Right renal pelvis (tissue), 4 donors: ENCODE measurements at places on chromosomes 16 and 17. TPM values are rescaled to one million over a fixed set of nuclear protein-coding genes. Genes with fewer than 3 reads are reported as not detected.

Gene CACNG1
- not detected for polyA plus RNA-seq

- DNase-seq = no peak
Measured at GRCh38 chr16:4381072-4381934, 9.7 kb downstream of the VASN start.

Gene TAC4
- polyA plus RNA-seq = not detected

Gene CCDC47
- polyA plus RNA-seq = 118 TPM

DNA sequence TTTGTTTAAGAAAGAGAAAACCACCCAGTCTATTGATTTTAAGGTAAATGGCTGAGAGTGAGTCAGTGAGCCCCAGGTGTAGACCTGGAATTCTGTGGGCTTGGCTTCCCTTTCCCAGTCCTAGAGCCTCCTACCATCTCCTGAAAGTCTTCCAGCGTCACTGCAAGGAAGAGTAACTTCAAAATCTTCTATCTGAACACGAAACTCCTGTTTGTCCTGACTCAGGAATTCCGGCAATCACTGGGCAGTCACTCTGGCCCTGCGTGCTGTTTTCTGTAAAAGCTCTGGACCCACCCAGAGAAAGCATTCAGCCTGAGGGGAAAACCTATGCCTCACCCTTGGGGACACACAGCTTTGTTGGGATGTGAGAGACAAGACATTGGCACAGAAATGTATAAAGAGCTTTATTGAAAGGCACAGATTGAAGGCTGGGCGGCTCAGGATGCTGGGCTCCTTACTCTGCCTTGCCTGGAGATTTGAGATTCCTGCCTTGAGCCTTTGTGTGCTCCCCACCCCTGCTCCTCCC, 15.9 kb downstream of the MINK1 start:
- DNase-seq = no peak

- no peak for DNase-seq
Measured at GRCh38 chr17:83194186-83194561, 114.8 kb downstream of the METRNL start.

GRCh38 chr16:27421961-27422740, 20.2 kb downstream of the IL21R start:
- DNase-seq = no peak

Gene TACO1
- 25.1 TPM for polyA plus RNA-seq

GRCh38 chr16:6483469-6484033, 849.1 kb upstream of the RBFOX1 start:
- DNase-seq = no peak

- no peak for DNase-seq
Measured at GRCh38 chr17:32912218-32912897, 15.6 kb upstream of the TMEM98 start.

DNA sequence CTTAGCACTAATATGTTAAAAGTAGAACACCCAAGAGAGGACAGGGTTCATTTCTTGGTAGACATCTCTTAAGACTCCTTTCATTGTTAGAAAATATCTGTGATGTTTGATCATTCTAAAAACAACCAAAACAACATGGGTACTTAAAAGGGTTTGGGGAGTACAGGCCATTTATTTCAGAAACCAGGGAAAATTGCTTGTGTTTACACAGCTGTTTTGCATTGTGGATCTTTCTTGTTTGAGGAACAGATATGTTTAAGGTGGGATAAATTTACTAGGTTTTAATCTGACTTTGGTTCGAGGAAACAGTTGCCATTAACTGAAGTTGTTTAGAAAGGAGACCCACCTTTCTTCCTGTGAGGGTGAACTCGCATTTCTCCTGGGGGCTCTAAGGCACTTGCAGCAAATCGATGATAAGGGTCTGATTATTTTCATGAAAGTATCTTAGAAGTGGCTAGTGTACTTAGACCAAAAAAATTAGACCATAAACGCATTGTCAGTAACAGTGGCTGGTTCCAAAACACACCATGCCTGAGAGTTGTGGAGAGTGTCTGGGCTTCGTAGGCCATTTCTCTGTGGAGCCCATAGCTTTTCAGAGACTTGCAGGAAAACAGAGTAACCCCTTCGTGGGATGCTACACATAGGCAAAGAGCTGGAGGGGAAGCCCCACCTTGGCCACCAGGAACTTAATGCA, 17.6 kb downstream of the CLUAP1 start:
- no peak for DNase-seq

Gene NPEPPS
- 137 TPM for polyA plus RNA-seq

DNA sequence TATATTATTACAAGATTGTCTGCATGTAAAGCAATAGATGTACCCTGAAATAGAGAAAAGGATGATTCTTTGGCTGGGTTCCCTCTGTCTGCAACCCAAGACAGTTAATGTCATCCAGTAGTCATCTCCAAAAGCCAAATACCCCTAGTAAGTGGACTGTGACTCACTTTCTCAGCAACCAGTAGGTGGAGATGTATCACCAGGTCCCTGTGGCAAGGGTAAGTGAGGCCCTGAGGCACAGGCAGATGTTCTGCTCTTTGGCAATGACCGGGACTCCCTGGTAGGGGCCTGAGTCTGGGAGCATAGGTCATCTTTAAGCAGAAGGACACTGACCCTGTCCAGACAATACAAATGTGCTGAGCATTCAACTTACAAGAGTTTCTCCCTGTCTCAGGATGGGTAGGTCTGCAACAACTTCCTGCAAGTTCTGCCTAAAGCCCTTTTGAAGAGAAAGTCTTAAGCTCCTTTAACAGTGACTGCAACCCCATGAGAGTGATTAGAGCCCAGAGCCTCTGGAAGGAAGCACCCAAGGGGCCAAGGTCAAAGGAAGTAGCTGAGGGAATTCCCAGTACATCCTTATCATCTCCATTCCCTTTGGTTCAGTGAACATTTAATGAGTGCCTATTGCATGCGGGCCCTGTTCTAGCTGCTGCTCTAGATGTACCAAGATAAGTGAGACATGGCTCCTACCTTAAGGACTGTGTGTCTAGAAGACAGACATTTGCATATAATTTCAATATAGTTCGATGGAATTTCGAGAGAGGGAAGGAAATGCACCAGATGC, 31.9 kb downstream of the PMP22 start:
- no peak for DNase-seq

- no peak for DNase-seq
Measured at GRCh38 chr16:89061590-89062380, 31.9 kb upstream of the ACSF3 start.

- no peak for DNase-seq
Measured at GRCh38 chr16:14372471-14372870, 257.6 kb downstream of the PARN start.
